Activated T-helper 1 cell treated with anti-CD3 and anti-CD28 coated beads, Interleukin-2, amount 50 U/mL, for 16 hours (primary cell): ENCODE measurements at places on chromosomes 2 and 18.

DNA sequence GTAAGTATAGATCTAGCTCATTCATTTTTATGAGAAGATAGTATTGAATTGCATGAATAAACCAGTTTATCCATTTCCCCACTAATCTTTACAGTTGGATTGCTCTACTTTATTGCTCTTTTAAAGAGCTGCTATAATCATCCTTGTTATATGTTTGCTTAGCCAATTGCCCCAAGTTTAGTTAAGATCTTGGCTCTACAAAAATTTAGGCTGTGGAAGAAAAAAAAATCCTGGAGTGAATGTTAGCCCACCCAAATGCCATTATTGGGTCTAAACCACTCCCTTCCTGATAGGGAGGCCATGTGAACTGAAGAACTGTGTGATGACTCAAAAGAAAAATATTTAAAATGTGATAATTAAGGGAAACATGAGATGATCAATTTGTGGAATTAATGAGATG lies 2.9 kb downstream of the ALS2 start:
- no peak for DNase-seq

- no peak for DNase-seq
These were observed 206.3 kb downstream of the ARL6IP6 start for GRCh38 chr2:152924722-152925121.

DNA sequence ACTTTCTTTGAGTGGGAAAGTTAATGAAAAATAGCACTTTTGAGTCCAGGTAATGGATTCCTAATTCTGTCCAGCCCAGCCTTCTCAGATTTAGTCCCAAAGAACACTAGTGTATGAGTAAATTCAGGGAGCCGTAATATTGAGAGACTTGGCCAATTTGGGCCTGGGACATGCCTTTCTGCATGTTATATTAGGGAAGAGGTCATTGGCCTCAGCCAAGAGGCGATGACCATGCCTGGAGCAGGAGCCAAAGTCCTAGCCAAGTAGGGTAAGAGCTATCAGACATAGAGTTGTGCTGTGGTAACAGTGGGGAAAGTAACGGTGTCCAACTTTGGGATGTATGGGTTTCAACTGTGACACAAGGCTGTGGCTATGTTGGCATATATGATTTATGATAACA lies 336.5 kb upstream of the ZNF804A start:
- no peak for DNase-seq

- no peak for DNase-seq
These were observed 110.0 kb downstream of the TANC1 start for GRCh38 chr2:159078443-159078842.

- DNase-seq, result no peak
These were observed 674 bp upstream of the ERBB4 start for GRCh38 chr2:212539072-212539880.
